Liver (tissue), 10 donors: ENCODE measurements at places on chromosomes 2 and 18.

DNA sequence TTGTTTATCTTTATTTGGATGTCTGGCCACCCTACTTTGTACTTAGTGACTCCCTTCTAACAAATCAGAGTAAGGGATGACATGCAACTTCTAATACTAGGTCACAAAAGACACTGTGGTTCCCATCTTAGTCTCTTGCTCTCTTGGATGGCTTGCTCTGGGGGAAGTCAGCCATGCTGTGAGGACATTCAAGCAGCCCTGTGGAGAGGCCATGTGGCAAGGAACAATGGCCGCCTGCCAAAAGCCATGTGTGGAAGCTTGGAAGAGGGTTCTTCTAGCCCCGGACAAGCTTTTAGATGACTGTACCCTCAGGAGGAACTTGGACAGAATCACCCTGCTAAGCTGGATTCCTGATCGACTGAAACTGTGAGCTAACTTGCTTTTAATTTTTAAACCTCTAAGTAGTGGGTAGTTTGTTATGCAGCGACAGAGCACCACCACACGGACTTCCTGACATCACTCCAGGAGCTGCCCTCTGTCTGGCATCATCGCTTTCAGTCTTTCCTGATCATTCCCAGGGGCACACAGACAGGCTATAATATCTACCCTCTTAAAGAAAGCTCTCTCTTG, 116.8 kb upstream of the ODC1 start:
- no peak for DNase-seq

- no peak for DNase-seq
Measured at GRCh38 chr18:48819781-48820482, 130.8 kb downstream of the SMAD7 start.

- DNase-seq, result no peak
Measured at GRCh38 chr2:233976690-233977294, 59.6 kb downstream of the TRPM8 start.

DNA sequence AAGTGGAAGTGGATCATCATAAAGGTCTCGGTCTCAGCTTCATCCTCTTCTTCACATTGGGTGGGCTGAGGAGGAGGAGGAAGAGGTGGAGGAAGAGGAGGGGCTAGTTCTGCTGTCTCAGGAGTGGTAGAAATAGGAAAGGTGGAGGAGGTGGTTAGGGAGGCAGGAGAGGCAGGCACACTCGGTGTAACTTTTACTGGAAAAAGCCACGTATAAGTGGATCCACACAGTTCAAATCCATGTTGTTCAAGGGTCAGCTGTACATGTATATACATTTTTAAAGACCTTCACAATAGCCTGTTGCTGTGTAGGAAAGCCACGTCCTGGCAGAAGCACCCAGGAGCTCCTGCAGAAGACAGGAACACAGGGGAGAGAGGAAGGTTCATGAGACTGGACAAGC, 110.3 kb upstream of the RAB12 start:
- no peak for DNase-seq

- no peak for DNase-seq
Measured at GRCh38 chr2:238259061-238260020, 19.5 kb upstream of the HES6 start.

DNA sequence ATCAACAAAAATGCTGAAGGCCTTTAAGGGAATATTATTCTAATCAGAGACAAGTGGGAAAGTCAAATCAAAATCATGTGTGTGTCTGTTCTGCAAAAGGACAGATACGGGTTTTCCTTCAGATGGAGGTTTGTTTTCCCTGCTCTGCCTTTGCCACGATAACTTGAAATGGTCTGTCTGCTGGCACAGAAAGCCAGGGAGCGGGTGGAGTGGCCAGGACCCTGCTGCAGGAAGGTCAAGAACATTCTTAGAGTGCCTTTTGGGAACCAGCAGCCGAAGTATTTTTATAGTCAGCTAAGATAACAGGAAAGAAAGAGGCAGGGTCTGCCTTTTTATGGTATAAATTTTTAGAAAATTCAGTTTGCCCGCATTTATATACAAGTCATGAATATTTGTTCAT, 234.2 kb downstream of the LTBP1 start:
- DNase-seq, result no peak

- DNase-seq, result no peak
Measured at GRCh38 chr18:68944826-68945225, 146.9 kb downstream of the CCDC102B start.

DNA sequence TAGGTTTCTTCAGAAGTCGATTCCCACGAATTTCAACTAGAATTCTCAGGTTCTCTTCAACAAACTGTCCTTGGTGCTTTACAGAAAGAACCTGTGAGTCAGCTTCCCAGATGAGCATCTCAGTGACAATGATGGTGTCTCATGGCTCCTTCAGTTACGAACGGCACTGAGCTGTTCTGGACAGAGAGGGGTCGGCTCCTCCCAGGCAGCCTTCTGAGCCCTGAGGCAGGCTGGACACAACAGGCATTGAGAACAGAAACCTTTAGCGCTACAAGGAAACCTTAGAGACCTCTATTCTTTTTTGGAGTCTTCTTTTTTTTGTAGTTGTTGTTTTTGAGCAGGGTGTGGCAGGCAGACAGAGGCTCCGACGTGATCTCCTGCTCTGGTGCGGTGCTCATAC, 35.1 kb upstream of the ALKAL2 start:
- no peak for DNase-seq

- no peak for DNase-seq
Measured at GRCh38 chr2:29006092-29006979, 25.2 kb downstream of the TOGARAM2 start.

GRCh38 chr2:204732019-204732418, 186.7 kb downstream of the PARD3B start:
- no peak for DNase-seq

DNA sequence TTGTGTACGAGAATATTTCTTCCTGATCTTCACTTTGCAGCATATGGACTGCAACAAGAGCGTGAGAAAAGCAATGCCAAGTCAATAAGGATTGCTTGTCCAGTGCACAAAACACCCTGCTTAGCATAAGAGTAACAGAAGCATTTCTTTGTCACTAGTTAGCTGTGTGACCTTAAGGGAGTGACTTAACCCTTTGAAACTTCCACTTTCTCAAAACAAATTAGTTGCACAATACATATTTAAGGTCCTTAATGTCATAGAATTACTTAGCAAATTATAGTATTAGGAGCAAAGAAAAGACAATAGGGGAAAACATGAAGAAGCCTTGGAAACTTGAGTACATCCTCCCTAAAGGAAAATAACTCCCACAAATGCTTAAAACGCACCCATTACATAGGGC, 230.1 kb downstream of the RNF152 start:
- no peak for DNase-seq

GRCh38 chr2:239128706-239129105, 272.1 kb downstream of the HDAC4 start:
- no peak for DNase-seq

GRCh38 chr18:3593904-3594759, 144.2 kb downstream of the TGIF1 start:
- peak; percentile 94 for DNase-seq

GRCh38 chr18:67639872-67640271, 123.4 kb upstream of the DSEL start:
- DNase-seq, result no peak

DNA sequence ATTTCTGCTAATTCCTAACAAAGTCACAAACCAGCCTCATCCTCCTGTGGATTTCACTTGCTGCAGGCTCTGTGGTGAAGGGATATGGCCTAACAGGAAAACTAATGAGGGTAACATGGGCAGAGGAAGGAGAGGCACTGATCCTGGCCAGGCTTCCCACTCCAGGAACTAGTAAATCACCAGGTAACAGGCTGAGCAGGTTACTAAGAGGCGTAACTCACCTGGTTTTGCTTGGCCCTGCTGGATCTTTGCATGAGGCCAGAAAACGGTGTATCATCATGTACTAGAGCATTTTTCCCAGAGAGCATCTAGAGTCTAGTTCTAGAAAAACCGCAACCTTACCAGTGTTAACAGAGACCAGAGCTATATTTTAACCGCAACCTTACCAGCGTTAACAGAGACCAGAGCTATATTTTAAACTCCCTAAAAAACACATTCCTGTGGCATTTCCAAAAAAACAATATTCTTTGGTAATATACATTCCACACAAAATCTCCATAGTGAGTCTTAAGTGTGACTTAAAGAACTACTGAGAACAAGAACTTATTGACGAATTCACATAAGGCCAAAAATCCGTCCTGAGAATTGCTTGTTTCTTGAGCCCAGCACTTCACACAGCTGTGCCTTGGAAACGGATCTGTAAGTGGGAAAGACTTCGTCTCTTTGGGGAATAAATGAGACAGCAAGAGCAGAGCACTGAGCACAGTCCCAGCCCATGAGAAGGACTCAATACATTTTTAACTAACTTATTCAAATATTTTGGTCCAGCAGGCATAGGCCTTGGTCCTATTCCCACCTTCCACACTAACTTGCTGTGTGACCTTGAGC, 43.4 kb downstream of the DPP4 start:
- DNase-seq, result no peak

GRCh38 chr18:35203067-35203466, 37.8 kb upstream of the ZNF397 start:
- no peak for DNase-seq

DNA sequence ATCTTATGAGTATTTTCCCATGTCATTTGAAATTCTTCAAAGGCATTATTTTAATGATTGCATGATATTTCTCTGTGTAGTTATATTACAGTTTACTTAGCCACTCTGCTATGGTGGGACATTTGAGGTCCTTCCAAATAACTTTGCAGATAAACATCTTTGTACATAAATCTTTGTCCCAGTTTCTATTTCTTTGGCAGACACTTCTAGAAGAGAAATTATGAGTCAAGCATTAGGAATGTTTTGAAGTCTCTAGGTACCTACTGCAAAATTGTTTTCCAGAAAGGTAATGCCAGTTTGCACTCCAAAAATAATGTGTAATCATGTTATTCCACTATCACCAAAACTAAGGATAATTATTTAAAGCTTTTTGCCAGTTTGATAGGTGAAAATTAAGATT, 149.7 kb downstream of the EN1 start:
- no peak for DNase-seq

DNA sequence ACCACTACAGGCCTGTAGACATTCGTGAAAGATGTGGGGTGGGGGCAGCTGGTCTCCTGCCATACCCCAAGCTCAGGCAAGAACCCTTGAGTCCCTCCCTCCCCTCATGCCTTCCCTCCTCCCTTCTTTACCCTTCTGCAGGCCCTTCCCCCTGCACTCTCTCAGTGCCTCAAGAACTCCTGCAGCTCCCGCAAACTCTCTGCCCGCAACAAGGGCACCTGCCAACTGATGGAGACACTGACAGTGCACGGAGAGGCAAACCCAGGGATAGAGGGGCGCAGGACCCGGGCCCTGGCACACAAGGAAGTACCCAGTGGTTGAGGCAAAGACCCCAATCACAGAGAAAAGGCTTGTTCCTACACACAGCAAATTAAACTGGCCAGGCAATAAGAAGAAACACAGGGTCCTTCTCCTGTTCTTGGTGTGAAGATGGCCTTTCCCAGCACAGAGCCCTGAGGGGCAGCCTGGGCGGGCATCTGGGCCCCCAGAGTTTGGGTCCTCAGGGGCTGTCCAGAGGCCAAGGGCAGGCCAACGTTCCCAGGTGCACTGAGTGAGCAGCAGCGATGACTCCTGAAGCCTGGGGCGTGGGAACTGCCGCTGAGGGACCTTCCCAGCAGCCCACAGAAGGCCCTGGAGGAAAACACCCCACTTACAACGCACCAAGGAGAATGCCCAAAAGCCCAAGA, 1.6 kb downstream of the TEKT4 start:
- DNase-seq, result no peak

DNA sequence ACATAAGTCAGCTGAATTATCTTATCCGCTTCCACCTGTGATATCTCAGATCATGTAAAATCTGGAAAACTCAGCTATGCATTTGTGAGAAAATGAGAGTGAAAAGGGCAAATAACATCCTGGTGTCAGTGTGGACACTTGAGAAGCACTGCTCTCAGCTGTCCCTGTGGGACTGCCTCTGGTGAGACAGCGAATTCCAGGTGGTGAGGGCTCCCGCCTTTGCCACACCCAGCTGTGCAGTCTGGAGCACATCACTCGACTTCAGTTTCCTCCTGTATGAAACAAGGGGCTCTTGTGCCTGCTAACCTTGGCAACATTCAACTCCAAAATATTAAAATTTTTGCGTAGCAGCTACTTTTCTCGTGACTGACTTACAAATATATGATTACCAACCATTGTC, 194.9 kb upstream of the BOD1L2 start:
- DNase-seq, result no peak

DNA sequence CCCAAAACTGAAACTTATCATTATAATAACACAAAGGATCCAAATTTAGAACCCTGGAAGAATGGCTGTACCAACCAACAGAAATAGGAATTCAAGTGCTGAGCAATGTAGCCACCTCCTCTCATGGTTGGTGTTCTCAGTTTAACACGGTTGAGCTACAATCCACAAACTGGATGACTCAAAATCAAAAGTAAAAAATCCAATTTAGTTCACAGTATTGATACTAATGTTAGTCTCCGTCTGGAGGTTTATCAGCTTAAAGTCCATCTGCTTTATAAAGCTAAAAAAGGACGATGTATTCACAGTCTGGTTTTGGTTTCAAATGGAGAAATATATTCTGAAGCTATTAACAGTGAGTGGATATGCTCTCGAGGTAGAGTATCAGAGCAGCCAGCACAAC, 40.5 kb downstream of the CNTNAP5 start:
- no peak for DNase-seq

DNA sequence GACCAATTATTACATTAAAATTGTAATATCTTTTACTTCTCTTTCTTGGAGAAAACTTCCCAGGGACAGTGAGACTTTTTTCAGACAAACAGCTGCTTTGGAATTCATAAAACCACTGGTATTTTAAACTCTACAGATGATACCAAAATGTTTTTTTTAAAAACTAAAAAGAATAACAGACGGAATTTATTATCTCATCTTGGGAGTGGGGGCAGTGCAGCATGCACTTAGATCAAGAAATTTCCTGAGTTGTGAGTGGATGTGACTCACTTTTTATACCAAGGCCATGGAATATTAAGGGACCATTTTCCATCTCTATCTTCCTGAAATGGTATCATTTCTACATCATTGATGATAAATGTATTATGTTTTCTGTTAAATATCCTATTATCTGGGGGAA, 422.8 kb upstream of the HNRNPA3 start:
- no peak for DNase-seq

DNA sequence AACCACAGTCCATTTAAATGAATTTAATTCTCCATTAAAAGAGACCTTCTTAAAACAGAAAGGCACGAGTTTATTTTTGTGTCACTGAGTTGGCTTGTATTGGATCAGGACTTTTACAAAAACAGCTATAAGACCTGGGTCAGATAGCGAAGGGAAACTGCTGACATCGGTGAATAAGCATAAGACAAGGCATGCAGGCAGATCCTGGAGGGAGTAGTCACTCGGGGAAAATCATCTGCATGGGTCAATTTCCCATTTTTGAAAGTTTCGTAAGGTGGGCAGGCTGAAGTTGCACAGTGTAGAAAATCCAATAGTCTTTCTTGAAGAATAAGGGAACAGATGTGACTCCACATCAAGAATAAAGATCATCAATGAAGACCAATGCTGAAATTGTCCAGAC, 12.9 kb downstream of the IL36B start:
- no peak for DNase-seq

GRCh38 chr2:113976277-113976928, 86.5 kb downstream of the ACTR3 start:
- no peak for DNase-seq
